ENCODE measurements at places on chromosomes 1 and 21. TPM values are rescaled to one million over a fixed set of nuclear protein-coding genes. Genes with fewer than 3 reads are reported as not detected.
A peak's percentile ranks its signal among the peaks of the same experiment; 100 is the strongest.

The CYB5RL gene
- total RNA-seq: 4.3 TPM

The TNFRSF14 gene
- 18.1 TPM for total RNA-seq

The SCNM1 gene
- 19.2 TPM for total RNA-seq

The ELOA gene
- 19.5 TPM for total RNA-seq

The CHIT1 gene
- total RNA-seq: 2.6 TPM

The C1orf141 gene
- total RNA-seq: not detected

The OR2M3 gene
- total RNA-seq: not detected

The FMO5 gene
- total RNA-seq: 3.1 TPM

DNA sequence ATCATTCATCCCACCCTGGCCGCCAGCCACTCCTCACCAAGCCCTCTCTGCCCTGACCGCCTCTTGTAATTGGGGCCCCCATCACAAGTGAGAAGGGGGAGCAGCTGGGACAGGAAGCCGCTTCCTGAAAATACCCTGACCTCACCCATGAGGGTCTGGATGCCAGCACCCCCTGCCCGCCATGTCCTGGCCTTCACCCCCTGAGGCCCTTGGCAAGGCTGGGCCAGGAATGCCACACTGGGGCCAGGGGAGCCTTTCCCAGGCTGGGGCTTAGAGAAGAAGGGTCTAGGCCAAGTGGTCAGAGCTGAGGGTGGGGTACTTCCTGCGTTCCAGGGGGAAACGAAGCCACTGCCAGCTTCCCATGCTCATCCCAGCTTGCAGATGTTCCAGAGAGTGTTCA lies 60.5 kb downstream of the TAS1R2 start:
- DNase-seq: no peak

DNA sequence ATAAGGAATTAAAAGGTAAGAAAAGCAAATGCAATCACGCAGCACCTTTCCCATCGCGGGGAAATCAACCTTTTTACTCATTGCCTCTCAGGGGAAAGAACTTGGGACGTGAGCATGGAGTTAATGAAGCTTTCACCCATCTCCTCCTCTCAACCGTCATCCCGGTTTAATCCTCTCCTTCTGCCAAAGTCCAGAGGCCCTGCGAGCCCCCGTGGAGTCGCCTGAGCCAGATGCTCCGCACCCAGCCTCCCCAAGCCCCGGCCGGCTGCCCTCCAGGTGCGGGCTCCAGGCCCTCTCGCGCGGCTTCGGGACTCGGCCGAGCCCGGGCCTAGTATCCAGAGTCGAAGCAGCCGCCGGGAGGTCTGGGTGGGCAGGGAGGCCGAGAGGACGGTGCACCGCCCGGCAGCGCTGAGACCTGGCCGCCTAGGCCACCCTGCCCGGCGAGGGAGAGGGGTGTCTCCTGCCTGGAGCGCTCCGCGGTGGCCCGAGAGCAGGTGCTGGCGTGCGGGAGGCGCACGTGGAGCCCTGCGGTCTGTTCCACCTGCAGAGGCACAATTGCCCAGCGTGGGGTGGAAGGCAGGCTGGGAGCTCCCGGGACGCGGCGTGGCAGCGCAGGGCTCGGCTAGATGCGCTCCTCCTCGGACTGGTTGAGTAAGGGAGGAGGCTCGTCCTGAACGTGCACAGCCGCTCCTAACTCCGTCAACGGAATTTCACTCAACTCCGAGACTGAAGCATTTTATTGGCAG lies 218.5 kb downstream of the SDCCAG8 start:
- DNase-seq: no peak

DNA sequence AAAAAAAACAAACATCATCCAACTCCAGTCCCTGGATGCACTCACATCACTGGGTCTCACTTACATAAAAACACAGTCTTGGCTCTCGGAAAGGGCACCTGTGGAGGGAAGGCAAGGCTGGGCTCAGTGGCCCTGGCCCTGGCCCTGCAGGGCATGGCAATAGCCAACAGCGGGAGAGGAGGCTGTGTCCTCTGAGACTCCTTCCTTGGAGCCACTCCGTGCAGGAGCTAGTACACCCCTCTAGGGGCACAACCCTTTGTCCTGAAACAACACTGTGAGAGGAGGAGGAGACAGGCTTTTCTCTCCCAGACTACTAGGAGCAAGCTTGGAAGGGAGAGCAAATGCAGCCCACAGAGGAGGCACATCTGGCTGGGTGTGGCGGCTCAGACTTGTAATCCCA lies 28.0 kb downstream of the URB1 start:
- no peak for DNase-seq

DNA sequence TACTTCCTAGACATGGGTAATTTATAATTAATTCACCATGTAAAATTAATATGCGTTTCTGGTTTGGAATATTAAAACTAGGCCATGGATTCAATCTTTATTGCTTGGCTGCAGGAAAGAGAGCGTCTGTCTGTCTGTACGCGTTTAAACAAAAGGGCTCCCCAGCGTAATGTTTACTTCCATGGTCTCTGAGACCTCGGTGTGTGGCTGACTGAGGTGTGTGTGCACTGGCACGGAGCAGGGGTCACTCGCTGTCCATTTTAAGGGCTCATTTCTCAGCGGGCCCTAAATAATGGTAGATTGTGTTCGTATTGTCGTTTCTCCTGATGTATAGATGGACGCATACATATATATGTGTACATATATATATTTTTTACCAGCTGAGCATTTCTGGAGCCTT lies 119.6 kb downstream of the ATG4C start:
- no peak for DNase-seq

DNA sequence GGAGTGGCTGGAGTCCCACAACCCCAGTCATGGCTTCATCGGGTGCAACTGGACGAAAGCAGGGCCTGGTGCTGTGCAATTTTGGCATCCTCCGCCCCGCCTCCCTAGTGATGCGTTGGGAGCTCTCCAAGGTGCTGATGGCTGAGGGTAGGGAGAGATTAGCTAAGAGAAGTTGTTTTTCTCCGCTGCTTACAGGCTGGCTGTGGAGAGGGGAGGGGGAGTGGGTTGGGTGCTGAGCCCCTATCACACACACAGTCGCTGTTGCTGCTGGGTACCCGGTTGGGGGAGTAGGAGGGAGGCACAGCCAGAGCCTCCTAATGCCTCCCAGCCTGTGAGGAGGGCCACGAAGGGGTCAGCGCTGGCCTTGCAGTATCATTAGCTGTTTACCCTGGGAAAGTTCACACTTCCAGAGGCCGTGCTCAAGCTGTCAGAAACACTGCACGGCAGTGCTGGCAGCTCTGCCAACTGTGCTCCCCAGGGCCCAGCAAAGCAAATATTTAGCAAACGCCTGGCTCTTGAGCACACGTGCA lies 110.0 kb downstream of the GRIK3 start:
- DNase-seq: no peak

- no peak for DNase-seq
Measured at GRCh38 chr1:231045286-231045685, 5.2 kb upstream of the FAM89A start.

GRCh38 chr1:187621951-187622350 lies 793.2 kb downstream of the PLA2G4A start:
- DNase-seq: no peak

- no peak for DNase-seq
Measured at GRCh38 chr1:234709473-234710228, 99.7 kb upstream of the IRF2BP2 start.

- DNase-seq: peak; percentile 13
Measured at GRCh38 chr1:9659328-9659727, 7.8 kb downstream of the PIK3CD start.

- no peak for DNase-seq
Measured at GRCh38 chr1:12285496-12286143, 55.8 kb downstream of the VPS13D start.

DNA sequence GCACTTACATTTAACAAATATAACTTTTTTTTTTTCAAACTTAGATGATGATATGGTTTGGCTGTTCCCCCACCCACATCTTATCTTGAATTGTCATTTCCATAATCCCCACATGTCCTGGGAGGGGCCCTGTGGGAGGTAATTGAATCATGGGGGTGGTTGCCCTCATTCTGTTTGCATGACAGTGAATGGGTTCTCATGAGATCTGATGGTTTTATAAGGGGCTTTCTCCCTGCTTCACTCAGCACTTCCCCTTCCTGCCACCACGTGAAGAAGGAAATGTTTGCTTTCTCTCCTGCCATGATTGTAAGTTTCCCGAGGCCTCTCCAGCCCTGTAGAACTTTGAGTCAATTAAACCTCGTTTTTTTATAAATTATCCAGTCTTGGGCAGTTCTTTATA lies 432.6 kb downstream of the AMY1C start:
- no peak for DNase-seq

GRCh38 chr1:178682886-178683285 lies 42.2 kb upstream of the RALGPS2 start:
- peak; percentile 17 for DNase-seq

- no peak for DNase-seq
Measured at GRCh38 chr1:1400576-1401456, 1.7 kb upstream of the CCNL2 start.

DNA sequence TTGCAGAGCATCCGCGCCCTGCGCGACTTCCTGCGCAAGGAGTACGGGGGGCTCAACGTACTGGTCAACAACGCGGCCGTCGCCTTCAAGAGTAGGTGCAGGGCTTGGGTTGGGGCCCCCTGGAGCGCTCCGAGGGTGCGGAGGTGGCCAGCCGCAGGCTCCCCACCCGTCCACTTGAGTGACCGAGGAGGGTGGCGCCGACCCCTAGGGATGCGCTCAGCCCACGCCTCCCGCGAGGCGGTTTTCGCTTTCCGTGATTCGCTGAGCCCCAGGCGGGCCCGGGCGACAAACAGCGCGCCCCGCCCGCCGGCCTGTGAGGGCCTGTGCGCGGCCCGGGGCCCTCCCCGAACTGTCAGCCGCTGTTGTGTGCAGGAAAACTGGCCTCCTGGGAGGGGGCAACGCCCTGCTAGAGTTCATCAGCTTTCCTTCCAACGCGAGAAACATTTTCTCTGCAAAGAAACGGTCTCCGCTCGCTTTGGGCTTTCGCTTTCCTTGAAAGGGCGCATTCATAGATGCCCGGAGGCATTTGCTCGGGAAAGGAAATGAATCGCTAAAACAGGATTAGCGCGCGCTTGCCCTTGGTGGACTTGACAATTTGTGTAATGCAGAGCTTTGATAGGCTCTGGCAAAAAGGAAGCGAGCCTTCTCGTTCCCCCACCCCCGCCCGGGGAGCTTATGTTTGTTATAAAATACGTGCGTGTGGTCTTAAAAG lies 668 bp downstream of the CBR3 start:
- DNase-seq: peak; percentile 64

GRCh38 chr1:186454981-186455380 lies 5.9 kb downstream of the PDC start:
- DNase-seq: no peak

DNA sequence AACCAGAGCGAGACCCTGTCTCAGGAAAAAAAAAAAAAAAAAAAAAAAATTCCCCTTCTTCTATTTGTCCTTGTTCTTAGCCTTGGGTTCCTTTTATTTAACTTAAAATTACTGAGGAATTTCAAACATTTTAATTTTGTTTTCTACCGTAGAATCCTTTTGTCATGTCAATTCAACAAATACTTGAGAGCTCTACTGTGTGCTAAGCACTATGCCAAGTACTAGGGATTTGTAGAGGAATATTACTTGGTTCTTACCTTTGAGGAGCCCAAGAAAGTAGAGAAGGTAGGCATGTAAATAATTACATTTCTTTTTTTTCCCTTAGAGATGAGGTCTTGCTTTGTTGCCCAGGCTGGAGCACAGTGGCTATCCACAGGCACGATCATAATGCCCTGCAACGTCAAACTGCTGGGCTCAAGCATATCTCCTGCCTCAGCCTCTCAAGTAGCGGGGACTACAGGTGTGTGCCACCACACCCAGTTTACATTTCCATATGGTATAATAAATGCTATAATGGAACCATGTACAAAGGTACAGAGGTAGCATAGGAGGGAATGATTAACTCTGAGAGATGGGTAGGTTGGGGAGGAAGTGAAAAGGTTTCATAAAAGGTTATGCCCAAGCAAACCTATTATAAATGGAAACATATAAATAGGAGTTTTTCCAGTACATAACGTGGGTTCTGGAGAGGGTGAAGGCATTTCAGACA lies 104.0 kb downstream of the ATG4C start:
- DNase-seq: no peak

DNA sequence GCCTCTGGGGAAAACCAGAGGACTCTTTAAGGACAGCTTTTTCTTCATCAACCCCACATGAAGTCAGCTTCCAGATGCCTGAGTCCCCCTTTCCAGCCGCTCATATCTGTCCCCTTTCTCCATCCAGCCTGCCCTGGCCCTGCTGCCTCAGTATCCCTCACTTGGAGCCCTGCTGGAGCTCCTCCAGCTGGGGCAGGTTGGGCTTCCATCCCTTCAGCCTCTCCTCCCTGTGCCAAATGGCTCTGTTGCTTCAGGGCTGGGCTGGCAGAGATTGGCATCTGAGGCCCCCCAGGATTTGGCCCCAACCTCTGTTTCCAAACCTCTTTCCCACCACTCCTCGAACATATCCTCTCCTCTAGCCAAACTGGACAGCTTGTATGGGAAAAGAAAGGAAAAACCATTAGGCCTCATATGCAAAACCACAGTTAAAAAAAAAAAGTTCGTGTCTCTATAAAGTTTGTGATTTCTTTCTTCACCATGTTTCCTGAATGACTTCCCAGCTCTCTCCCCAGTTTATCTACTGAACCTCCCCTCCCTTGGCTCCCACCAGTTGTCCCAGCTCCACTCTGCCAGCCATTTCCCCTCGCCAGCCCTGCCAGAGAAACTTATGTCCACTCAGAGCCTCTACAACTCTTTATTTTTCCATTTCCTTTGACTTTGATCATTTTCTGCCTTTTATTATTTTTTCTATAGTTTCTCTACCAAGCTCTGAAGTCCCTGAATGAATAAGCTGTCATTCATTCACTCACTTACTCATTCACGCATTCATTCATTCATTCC lies 217.9 kb downstream of the FOXD2 start:
- DNase-seq: no peak

DNA sequence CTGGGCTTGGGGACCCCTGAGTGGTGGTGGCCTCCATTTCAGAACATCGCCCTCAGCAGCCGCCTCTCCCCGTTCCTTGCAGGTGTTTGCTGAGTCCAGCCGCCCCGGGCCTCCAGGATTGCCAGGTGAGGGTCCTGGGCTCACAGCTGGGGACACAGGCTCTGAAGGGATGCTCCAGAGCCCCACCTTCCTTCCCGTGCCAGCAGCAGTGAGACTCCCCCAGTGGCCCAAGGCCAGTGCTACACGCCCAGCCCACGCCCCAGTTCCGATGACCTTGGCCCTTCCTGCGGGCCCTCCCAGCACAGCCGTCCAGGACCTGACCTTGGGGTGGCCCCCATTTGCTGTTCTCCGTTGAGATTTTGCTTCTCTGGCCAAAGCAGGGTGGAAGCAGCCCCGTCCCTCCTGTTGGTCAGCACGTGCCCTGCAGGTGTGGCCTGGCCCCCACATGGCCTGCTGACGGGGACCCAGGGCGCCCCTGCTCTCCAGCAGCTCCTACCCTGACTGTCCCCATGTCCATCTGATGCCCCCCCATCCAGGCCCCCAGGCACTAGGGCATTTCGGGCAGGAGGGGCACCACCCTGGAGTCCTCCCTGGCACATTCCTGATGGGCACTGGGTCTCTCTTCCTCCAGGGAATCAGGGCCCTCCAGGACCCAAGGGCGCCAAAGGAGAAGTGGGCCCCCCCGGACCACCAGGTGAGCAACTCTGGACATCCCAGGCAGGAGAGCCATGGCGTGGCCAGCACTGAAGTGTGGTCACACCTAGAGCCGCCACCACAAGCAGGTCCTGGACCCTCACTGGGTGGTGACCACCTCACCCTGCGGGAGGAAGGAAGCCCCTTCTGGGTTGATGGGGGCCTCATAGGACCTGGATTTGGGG lies 45.0 kb downstream of the SLC19A1 start:
- DNase-seq: no peak
